ENCODE measurements at places on chromosomes 7 and 10.
A peak's percentile ranks its signal among the peaks of the same experiment; 100 is the strongest.

GRCh38 chr7:155918720-155919390 lies 106.6 kb upstream of the SHH start:
- DNase-seq, result no peak

DNA sequence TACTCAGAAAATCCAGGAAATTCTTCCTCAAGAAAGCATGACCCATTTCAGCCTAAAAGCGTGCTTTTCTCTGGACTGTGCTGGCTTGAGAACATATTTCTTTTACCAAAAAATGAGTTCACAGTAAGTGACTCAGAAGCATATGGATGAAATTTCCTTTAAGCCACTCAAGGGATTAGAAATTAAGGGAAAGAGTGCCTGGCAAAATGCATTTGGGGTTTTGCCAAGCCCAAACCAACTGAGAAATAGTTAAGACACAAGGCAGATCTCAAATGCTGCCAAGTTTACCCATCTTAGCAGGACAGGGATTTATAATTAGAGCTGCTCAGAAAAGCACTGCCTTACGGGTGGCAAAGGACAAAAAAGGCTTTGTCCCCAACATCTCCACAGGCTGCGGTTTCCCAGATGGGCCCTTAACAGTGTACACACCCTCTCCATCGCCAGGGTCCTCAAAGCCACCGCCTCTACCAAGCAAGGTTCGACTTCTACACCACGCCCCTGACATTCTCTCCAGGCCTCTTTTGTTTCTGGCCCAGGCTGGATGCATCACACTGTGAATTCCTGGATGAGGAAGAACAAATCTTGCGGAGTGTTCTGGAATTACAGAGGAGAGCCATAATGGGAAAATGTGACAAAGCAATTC lies 30.1 kb upstream of the CDHR3 start:
- peak; percentile 85 for DNase-seq

DNA sequence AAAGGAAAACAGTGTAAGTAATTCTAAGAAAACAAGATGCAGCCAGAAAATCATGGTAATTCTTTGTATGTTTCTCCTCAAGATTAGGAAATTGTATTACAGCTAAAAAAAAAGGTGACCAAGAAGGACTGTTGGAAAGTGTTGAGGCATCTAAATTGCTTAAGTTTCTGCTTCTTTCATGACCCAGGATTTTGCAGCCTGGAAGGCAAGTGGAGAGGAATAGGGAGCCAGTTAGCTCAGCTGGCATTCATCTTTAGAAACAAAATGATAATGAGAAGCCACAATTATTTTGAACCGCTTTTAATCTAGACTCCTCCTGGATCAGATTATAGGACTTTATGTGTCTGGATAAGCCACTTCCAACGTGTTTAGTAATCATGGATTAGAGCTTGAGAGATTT lies 56.8 kb upstream of the TMEM229A start:
- no peak for DNase-seq

GRCh38 chr10:121617176-121617575 lies 18.9 kb upstream of the FGFR2 start:
- DNase-seq, result no peak

DNA sequence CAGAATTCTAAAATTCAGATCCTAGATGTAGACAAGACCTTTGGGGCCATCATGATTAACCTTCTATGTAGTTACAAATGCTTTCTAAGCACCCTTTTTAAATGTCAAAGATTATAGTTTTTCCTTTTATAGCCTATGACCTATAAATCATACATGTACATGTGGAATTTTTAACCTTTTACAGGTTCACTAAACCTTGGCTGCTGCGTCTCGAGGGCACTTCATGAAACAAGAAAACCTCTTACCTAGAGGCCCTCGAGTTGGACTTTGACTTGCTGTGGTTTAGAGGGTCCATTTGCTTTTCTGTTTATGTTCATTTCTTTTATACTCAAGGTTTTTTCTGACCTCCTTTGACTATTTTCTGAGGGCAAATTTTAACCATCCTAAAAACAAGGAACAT lies 302.2 kb downstream of the CSTF2T start:
- no peak for DNase-seq

- DNase-seq, result no peak
Measured at GRCh38 chr7:139598642-139599041, 75.2 kb downstream of the CLEC2L start.

GRCh38 chr10:52999258-52999657 lies 226.7 kb upstream of the MBL2 start:
- no peak for DNase-seq

GRCh38 chr7:142177869-142178268 lies 66.4 kb downstream of the MGAM2 start:
- DNase-seq, result no peak

DNA sequence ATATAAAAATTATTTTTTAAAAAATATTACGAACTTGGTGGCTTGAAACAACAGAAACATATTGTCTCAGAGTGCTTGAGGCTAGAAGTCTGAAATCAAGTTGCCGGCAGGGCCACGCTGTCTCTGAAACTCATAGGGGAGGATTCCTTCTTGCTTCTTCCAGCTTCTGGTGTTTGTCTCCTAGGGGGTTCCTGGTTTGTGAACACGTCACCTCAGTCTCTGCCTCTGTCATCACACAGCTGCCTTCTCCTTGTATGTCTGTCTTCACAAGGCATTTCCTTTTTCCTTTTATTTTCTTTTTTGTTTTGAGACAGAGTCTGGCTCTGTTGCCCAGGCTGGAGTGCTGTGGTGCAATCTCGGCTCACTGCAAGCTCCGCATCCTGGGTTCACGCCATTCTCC lies 12.7 kb upstream of the SNX8 start:
- no peak for DNase-seq

DNA sequence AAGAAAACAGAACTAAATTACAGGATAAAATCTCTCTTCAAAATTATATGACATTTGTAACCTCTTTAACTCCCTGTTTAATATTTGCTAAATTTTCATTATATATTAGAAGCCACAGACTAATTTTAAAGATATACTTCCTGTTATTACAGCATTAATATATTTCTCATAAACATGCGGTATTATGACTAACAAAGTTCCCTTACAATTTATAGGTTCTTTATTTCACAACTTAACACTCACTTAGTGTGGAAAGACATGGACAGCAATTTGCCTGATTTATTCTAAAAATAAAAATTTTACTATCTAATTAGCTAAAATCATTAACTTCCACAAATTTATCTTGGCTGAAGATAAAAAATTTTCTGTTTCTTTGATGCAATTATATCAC lies 29.0 kb downstream of the CTNNA3 start:
- DNase-seq, result no peak

DNA sequence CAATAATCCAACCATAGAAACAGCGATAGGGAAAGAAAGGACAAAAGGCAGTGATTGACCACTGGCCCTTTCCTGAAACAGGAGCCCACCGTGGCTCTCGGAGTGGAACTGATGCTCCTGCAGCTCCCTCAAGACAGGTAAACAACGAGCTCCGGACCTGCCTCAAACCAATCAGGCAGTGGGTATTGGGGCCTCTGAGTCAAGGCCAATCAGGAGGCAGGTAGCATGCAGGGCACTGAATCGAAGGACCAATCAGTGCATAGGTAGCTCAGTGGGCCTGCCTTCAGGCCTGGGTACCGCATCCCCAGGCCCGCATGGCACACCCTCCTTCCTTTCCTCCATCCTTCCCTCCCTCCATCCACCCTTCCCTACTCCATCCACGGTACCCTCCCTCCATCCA lies 425.1 kb upstream of the MGMT start:
- DNase-seq, result no peak

DNA sequence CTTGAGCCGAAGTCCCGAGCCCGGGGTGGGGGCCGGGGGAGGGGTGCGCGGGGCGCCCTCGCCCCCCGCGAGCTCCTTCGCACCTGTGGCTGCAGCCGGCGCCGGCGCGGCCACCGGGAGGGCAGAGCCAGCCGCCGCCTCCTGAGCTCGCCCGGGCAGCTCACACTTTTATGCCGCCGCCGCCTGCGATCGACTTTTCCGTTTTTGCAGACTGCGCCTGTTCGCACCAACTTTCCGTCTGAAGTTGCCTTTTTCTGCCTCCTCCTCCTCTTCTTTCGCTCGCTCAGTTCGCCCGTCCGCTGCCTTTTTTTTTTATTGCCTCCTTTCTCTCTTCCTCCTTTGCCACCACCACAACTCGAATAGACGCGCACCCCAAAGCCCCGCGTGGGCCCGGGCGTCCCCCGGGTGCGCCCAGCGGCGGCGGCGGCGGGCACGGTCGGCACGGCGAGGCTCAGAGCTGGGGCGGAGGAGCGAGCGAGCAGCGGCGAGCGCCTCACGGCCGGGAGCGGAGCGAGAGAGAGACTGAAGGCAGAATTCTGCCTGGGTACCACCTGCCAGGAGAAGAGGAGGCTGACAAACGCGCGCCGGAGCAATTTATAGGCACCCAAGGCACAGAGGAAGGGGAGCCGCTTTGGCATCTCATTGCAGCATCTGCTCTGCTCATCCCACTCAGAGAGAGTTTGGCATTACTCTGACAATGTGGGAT lies at the start of gene C1QL3:
Gene C1QL3 (minus strand): TSS at position 569 of the 706 bp plus-strand sequence. CDS start 814 bp downstream, outside the sequence.
- no peak for DNase-seq

DNA sequence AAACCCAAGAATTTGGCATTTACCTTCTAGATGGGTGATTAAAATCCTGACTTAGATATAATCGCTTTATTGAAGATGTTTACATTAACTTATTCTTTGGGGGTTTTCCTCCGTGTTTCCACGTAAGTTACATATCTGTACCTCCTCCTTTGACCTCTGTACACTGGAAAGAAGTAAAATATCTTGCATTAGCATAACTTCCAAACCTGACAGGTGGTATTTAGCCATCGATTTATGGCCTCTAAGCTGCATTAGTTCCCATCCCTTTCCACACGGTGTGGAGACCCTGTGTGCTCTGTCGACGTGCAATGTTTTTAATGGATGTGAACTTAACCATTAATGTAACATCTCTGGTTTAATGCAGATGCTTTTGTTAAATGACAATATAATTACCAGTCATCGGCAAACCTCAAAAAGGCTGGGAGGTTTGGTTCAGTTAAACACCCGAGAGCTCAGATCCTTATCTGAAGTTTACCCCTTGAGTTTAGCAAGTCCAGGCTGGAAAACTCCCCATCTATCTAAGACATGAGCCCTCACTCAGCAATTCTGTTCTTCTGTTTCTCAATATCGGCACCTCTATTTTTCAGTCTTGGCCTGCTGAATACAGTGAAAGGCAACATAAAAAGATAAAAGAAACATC lies 295.2 kb downstream of the GATA3 start:
- no peak for DNase-seq

DNA sequence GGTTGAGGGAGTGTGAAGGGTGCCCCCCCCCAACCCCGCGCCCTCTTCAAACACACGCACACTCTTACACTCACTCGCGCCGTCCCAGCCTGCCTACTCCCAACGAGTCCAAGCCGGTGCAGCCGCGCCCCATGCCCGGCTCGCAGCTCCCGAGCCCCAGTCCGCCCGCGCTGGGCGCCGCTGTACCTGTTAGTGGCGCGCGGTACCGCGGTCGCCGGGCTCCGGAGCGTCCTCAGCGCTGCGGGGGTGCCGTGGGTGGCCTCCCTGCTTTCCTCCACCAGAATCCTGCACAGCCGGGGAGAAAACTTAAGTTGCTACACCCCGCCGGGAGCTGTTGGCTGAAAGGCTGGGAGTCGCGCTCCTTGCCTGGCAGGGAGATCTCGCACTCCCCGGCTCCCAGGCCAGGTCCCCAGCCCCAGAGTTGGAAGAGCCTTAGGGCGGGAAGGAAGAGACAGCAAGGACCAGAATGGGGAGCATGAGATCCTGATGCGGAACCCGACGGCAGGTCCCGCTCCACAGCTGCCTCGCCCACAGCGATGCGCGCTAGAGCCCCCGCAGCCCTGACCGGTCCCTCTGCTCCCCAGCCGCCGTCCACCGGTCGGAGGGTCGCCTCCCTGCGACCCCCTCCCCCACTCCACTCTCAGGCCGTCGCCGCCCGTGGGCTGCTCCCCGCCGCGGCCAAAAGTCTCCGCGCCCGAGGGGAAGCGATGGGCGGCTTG lies 863 bp downstream of the ST8SIA6 start:
- no peak for DNase-seq

- no peak for DNase-seq
Measured at GRCh38 chr7:149321978-149322541, 60.1 kb downstream of the ZNF783 start.

DNA sequence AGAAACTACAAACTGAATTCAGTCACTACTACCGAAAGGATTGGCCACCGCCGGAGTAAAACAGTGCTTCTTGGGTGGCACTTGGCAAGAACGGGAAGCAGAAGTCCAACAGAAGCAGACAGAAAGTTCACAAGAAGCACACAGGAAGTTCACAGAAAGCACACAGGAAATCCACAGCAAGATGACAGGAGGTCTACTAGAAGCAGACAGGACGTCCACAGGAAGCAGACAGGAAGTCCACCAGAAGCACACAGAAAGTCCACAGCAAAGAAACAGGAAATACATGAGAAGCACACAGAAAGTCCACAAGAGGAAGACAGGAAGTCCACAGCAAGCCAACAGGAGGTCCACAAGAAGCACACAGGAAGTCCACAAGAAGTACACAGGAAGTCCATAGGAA lies 399.2 kb upstream of the AUTS2 start:
- no peak for DNase-seq

- no peak for DNase-seq
Measured at GRCh38 chr10:7488418-7488829, 77.6 kb upstream of the SFMBT2 start.

DNA sequence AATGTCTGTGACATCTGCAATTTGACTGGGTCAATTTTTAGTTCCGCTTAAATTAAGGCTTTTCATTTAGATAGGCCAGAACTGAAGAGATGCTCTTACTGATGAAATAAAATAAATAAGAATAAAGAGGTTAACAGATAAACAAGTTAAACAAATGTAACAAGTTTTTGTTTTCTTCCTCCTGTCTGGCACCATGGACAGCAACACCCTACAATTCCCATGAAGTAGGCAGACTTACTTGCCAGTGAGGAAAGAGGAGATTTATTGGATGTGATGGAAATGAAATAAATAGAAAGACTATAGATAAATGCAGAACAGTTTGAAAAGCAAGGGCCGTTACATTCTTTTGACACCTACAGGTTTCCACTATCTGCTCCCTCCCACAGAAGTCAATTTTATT lies 118.5 kb downstream of the AMPH start:
- no peak for DNase-seq

DNA sequence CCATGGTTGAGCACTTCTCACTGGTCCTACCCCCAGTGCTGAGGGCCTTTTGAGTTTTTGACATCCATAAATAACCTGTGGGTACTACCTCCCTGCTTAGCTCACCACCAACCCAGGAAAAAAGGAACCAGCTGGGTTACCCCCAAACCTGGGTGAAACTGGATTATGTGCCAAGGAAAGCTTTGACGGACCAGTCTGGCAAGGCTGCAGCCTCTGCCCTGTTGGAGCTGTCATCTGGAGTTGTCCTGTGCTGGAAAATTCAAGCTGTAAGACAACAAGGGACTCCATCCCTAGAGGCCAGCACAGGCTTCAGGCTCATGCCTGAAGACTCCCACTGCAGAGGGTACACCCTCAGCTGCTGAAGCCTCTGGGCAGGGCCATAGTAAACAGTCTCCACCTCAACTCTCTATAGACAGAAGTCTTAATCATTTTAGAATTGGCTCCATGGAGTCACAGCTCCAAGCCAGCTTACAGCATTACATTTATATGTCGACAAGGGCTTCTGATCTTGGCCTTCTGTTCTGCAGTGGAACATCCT lies 115.5 kb upstream of the AFAP1L2 start:
- DNase-seq, result no peak

All from BJ (cell line).